ENCODE measurements at places on chromosomes 11 and 22. TPM values are rescaled to one million over a fixed set of nuclear protein-coding genes. Genes with fewer than 3 reads are reported as not detected.

Gene B3GAT1
- total RNA-seq = 0.36 TPM

Gene ACRV1
- under 0.01 TPM for total RNA-seq

Gene LMNTD2
- 1.7 TPM for total RNA-seq

Gene APOA5
- not detected for total RNA-seq

Gene FOXRED2
- total RNA-seq = 15.6 TPM

Gene TMEM258
- total RNA-seq = 116 TPM

Gene OR51I1
- not detected for total RNA-seq

Gene APOC3
- total RNA-seq = not detected

Gene RASGRP2
- not detected for total RNA-seq

Gene SYT12
- total RNA-seq = not detected

Gene SMIM35
- total RNA-seq = not detected

Gene SCN4B
- not detected for total RNA-seq

Gene TRIM48
- 0.36 TPM for total RNA-seq

Gene DNAJB7
- total RNA-seq = not detected

Gene LRRN4CL
- 1.3 TPM for total RNA-seq

Gene TP53AIP1
- total RNA-seq = under 0.01 TPM

Gene AQP11
- total RNA-seq = 3.4 TPM

Gene TMEM191B
- 0.33 TPM for total RNA-seq

Gene PRG3
- total RNA-seq = not detected

Gene SLCO2B1
- 5.3 TPM for total RNA-seq

Gene PANX3
- not detected for total RNA-seq

Gene MUC2
- total RNA-seq = not detected

Gene TBX10
- not detected for total RNA-seq

Gene MPEG1
- not detected for total RNA-seq

Gene DDX10
- total RNA-seq = 20.0 TPM

Gene ARHGAP42
- 32.7 TPM for total RNA-seq

Gene LDHAL6A
- not detected for total RNA-seq

Gene MIOX
- not detected for total RNA-seq

Gene RPS6KA4
- total RNA-seq = 60.0 TPM

Gene RTN4R
- 2.4 TPM for total RNA-seq

Gene DNAJB13
- total RNA-seq = not detected

Gene PRODH
- total RNA-seq = 3.1 TPM

Gene NELL1
- under 0.01 TPM for total RNA-seq

Gene ATM
- 390 TPM for total RNA-seq

Gene CDCA5
- 29.6 TPM for total RNA-seq

Gene ARCN1
- 95.9 TPM for total RNA-seq

Gene SLC22A9
- not detected for total RNA-seq

Gene SLC43A1
- 9.1 TPM for total RNA-seq

Gene TMPRSS4
- total RNA-seq = not detected
